ENCODE measurements at places on chromosomes 4 and X.
A peak's percentile ranks its signal among the peaks of the same experiment; 100 is the strongest.

DNA sequence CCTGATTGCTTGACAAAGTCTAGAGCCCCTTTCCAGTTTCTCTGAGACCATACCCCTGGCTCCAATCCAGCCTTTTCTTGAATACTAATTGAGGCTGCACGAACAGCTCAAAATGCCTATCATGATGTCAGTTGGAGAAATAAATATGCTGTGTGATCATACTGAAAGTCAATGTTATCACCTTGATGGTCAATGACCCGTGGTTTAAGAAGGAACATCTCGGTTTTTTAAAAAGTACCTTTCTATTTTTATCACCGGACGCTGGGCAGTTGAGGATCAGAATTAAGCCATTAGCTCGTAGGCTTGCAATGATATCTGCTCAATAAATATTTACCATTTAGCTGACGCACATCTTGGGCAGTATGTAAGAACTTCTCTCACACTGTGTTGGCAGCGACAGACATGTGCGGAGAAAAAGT is 852 bp upstream of the WDR44 start:
- DNase-seq = no peak

DNA sequence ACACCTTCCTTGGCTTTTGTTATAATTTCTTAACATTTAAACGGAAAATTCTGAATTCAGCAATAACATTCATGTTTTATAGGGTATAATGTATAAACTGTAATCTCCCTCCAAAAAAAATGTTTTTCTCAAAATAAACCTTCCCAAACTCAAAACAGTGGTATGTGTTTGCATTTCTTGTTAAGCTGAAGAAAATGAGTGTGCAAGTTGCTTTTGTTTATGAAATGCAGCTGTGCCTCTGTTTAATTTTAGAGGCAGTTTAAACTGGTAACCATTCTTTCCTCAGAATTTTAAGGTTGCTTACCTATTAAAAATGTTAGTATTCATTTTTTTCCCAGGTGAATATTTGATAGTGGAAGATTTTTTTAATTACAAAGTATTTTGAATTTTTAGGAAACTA is 105.0 kb upstream of the ANKRD50 start:
- no peak for DNase-seq

GRCh38 chrX:45506149-45506730 is 305.6 kb upstream of the DIPK2B start:
- no peak for DNase-seq

GRCh38 chr4:157143369-157143768 is 67.4 kb downstream of the GLRB start:
- DNase-seq = no peak

GRCh38 chr4:182880387-182881356 is 36.5 kb downstream of the DCTD start:
- no peak for DNase-seq

DNA sequence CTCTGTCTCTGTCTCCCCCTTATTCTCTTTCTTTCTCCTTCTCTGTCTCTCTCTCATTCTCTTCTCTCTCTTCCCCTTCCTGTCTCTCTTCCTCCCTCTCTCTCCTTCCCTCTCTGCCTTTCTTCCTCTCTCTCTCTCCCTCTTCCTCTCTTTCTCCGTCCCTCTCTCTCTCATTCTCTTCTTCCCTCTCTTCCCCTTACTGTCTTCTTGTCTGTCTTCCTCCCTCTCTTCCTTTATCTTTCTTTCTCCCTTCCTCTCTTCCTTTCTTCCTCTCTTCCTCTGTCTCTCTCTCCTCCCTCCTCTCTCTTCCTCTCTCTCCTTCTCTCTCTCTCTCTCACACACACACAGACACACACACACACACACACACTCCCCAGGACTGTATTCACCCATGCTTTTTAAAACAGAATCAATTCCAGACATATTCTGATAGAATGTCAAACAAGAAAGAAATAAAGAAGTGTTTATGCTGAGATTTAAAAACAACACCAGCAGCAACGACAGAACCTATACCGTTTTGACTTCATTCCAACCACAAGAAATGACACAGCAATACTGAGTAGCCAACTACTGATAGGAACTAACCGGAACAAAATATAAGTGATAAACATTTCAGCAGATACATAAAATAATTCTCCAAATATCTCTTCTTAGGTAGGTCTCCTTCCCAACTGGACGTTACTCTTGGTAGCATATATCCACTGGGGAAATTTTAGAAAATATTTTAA is 296.7 kb downstream of the ASMT start:
- no peak for DNase-seq

GRCh38 chrX:650324-650723 is 19.7 kb downstream of the SHOX start:
- DNase-seq = no peak

DNA sequence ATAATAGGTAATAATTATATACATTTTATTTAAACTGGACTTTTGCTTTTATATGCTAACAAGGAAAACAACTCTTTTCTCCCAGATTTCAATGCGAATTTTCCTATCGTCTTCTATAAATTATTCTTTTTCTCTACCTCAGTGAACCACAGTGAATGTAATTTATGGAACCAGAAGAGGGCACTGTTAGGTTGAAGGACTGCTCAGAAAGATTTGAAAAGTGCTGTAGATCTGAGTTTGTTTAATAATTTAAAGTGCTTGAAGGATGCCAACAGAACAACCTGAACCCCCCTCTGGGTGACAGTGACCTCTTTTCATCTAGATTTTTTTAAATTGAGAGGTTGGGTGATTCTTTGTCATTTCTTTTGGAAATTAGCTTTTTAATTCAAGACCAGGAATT is 54.9 kb downstream of the PHOX2B start:
- DNase-seq = no peak

DNA sequence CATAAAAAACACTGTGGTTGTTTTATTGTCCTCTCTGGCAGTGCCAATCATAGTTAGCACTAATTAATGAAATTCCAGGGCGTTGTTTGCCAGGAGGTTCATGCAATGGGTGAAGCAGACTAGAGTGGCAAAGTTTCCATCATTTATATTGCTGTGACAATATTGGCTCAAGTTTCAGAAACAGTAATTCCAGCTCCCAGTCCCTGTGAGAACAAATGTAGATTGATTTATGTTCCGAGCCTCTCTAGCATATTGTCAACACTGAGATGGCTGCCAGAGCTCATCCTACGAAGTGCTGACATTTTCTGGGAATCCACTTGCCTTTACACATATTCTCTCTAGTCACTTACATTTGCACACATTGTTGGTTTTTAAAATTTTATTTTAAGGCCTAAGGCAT is 440.0 kb upstream of the IGFBP7 start:
- no peak for DNase-seq

DNA sequence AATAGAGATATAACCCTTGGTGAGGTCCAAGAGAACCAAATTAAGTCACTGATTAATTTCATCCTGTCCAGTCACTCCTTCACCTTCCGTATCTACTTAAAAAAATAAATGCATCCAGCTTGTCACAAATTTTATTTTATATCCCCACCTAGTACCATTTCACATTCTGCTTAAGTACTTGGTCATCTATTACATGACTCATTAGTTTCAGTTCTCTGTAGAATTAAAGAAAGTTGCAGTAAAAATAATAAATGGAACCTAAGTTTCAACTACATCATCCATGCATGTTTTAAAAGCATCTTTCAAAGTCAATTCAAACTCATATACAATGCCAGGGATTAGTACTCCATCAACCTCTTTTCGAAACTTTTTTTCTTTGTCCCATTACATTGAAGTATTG is 130.2 kb downstream of the SH2D1A start:
- DNase-seq = no peak

DNA sequence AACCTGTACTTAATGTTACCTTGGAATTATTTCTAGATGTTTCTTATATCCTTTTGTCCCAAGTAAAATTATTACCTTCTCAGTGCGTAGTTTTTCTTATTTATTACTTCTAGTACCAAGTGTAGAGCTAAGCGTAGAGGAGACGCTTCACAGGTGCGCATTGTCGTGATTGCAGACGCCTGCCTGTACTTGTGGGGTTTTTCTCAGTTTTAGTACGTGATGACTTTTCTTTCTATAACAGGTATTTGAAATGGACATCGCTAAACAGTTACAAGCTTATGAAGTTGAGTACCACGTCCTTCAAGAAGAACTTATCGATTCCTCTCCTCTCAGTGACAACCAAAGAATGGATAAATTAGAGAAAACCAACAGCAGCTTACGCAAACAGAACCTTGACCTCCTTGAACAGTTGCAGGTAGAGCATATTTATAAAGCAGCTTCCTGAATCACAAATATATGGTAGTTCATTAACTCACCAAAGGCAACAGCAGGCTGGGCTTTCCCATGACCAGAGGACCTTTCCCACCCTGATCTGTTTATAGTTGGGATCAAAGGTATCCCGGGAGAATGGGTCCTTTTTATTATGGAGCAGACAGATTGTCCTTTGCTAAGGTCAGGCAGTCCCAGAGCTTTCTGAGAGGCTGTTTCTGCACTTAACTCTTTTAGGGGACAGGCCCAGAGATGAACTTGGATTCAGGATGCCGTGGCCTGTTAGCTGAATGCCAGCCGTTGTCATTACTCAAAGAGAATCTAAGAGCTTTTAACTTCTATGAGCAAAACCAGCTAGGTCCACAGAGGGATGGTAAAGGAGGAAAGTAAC is 172.9 kb downstream of the PTTG2 start:
- no peak for DNase-seq

- DNase-seq = peak; percentile 53
Observed at GRCh38 chrX:49186125-49187027, at the start of gene PRICKLE3. Gene PRICKLE3 (minus strand): TSS chrX:49186373. CDS start chrX:49186297, 76 bp downstream.

GRCh38 chr4:35942092-35942491 is 302.2 kb downstream of the ARAP2 start:
- no peak for DNase-seq

- no peak for DNase-seq
Observed at GRCh38 chr4:158787709-158788475, 19.1 kb downstream of the FNIP2 start.

DNA sequence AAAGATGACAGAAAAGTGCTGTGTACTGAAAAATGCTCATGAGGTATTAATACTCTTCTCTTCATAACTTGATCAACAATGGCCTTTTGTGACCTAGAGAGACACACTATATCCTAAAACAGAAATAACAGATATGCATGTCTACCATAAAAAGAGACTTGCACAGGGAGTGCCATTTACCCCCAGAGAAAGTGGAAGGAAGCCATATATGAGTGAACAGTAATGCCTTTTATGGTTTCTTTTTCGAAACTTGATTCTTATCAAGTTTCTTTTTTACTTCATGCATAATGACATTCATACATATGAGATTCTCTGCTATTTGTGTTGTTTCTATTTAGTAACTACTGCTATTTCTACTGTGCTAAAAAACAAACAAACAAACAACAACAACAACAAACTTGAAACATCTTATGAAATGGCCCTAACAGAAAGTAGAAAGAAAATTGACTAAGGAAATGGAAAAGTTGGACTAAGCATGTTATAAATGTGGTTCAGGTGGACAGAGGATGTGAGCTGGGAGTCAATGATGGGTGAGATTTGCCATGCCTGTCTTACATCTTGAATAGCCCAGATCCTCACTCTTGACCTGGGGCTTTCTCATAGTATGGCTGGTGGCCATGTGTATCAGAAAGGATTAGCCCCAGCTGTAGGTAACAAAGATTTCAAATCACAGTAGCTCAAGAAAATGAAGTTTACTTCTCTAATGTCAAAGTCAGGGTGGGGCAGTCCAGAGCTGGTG is 43.8 kb downstream of the GEMIN8 start:
- DNase-seq = no peak

DNA sequence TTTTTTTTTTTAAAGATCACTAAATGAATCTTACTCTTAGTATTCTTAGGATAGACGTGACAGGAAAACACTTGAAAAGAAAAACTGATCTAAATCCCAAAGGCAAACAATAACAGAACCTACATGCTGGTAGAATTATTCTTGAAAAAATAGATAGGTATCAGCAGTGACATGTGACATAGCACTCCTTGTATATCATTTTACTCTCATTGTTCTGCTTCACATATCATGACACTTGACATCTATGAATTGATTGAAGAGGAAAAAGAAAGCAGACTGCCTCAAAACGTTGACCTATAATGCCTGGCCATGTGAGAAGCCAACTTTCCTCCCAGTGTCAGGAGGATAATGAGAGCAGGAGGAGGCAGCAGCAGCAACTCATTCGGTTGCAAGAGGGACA is 555.2 kb downstream of the GABRG1 start:
- no peak for DNase-seq

DNA sequence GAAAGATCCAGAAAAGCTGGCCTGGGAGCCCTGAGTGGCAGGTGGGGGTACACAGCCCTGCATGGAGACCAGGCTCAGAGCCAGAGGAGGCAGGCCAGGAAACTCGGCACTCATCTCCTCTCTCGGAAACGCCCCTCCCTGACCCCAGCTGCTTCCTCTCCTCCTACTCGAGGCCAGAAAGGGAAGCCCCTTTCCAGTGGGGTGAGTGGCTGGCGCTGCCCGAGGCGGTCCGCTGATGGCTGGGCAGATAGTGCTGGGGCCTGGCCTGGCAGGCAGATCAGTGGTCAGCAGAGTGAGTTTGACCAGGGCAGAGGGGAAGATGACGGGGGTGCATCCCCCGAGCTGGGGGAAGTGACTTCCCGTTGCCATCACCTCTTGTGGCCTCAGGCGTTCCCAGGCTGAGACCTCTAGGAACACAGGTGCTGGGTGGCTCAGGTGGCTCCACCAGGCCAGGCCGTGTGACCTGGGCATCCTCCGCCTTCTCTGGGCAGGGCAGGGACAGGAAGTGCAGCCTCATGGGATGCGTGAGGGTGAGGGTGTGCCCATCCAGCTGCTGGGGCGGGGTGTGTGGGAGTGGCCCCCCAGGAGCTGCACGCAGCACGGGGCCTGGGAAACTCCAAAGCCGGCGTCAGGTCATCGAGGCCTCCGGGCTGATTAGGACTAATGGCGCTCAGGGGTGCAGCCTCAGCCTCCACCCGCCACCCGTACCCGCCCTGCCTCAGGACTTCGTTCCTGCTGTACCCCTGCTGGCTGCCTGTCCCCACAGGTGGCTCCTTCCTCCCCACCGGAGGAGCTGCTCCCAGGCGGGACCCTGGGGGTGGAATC is 5.7 kb downstream of the SH3BP2 start:
- DNase-seq = no peak

DNA sequence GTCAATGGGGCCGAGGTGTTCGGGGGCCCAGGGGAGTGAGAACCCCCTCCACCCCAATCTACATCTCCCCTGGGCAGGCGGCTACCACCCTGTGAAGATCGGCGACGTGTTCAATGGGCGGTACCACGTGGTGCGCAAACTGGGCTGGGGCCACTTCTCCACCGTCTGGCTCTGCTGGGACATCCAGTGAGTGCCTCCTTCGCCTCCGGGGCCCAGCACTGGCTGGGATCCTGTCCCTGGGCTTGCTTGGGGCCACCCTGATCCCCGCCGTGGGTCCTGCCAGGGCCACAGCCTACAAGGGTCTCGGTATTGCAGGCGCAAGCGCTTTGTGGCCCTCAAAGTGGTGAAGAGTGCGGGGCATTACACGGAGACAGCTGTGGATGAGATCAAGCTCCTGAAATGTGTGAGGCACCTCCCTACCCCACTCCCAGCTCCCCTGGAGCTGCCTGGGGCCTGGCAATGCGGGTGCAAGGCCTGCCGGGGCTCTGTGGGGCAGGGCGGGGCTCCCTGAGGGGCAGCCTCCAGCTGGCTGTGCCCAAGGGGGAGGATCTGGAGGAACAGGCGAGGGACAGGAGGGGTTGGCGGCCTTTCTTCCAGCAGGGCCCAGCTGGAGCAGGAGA is 697 bp downstream of the SRPK3 start:
- no peak for DNase-seq

GRCh38 chrX:12843668-12844279 is 23.1 kb upstream of the TLR7 start:
- DNase-seq = no peak
